Stimulated activated CD4-positive, alpha-beta T cell treated with anti-CD3 and anti-CD28 coated beads, Interleukin-2, amount 100 ng/mL, for 48 hours (primary cell): ENCODE measurements at places on chromosomes 2 and 18.

DNA sequence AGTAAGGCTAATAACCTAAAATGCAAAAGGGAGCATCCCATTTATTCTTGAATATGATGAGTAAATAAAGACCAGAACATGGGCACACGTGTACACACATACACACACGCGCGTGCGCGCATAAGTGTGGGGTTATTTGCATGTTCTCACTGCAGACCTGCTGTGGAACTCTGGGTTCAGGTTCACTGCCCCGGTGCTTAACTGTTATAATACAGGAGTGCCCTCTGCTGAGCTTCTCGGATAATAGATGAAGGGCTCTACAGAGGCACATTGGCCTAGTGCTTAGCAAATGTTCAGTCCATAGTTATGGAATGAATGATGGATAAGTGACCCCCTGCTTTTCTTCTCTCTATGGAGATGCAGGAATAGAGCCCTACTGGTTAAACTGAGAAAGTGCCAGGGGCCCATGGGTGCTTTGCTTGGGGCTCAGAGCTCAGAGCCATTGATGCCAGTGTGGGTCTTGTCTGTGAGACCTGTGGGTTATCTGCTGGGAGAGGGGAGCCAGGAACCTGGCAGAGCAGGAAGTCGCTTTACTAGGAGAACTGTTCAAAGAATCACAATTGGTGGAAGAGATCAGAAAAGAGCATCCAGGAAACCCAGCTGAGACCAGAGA is 3.6 kb upstream of the ARL4C start:
- DNase-seq, result peak; percentile 53

DNA sequence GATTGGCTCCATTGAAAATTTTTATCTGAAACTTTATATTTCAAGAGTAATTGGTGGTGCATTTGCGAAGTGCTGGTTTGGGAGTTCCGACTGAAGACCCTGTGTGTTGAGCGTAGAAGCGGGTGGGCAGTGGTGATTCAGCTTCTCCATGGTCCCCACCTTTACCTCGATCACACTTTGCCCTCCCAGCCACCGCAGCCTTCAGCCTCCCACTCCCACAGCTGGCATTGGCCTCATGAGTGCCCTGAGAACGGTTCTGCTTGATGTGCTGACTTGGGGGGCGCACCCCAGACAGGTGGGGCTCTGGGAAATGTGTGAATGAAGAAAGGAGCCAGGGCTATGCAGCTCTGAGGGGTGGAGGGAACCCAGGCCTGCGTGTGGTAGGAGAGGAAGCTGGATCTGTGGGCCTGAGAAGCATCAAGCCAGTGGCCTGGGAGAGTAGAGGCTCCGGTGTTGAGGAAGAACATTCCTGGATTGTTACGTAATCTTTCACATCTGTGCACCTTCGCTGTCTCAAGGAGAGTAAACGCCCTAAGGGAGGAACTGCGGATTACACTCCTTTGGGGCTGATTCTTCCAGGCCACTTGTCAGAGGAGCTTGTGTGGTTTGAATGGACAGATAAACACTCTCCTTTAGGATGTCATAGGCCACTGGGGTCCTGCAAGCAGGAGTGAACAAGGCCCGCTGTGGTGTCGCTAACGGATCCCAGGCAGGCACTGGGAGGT is 83.8 kb downstream of the NPAS2 start:
- no peak for DNase-seq

DNA sequence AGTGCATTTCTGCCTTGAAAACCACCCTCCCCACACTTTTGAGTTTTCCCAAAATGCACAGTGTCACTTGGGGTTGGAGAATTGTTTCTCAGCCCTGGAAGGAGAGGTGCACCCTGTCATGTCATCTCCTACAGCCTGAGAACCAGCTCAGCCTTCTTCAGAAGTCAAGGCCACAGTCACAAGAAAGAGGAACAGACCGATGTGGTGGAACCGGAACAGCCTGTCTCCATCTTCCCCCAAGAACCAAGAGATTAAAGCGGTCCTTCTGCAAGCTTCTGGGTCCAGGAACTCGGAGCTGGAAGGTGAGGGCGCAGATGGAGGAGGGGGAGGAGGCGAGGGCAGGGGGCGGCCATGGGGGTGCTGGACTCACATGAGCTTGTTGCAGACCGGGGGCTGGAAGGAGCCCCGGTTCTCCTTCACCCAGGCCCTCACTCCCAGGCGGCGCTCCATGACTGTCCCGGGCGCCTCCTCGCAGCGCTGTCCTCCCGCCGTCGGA is 248 bp downstream of the HAAO start:
- no peak for DNase-seq

DNA sequence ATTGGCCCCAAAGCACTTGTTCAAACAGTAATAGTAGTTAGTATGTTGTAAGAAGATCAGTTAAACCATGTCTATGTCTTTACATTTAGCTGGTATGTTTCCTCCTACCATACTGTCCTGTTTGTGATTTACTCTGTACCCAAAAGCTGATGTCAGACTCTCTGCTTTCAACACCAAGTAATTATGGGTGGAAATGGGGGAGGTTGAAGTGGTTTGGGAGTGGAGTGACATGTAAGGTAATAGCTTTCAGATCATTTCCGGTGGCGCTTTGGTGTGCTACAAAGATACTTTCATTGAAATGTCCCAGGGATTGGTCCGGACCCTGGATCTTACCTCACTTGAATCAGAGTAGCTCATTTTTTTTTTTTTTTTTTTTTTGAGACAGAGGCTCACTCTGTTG is 39.7 kb upstream of the TGIF1 start:
- no peak for DNase-seq

DNA sequence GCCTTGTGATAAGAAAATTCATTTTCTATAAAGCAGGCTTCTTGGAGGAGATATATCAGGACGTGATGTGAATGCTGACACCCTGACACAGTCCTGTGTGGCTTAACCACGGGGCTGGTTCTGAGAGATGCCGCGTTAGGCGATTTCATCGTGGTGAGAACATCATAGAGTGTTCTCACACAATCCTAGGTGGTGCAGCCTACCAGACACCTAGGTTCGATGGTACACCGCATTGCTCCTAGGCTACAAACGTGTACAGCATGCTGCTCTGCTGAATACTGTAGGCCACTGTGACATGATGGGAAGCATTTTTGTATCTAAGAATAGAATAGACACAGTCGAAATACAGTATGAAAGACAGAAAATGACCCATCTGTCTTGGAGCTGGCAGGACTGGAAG is 82.5 kb downstream of the TNFRSF11A start:
- DNase-seq, result no peak

- no peak for DNase-seq
These were observed 12.1 kb downstream of the ADAM17 start for GRCh38 chr2:9543557-9543956.

DNA sequence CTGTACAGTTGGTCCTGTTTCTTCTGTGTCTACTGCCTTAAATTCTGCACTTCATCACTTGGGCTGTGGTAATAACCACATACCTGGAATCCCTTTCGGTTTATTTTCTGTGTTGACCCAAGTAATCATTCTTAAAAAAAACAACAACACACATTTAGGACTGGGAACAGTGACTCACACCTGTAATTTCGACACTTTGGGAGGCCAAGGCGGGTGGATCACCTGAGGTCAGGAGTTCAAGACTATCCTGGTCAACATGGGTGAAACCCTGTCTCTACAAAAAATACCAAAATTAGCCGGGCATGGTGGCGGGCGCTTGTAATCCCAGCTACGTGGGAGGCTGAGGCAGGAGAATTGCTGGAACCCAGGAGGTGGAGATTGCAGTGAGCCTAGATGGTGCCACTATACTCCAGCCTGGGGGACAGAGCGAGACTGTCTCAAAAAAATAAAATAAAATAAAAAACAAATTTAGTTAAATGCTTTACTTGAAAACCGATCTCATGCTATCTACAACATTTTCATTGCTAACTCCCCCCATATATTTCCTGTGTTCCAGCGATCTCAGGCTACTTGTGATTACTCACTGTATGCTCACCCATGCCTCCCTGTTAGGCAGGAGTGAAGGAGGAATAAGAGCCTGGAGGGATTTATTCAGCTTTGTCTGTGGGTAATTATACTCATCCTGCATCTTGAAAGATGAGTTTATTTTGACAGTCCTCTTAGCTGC is 18.2 kb downstream of the ACSL3 start:
- DNase-seq, result no peak

DNA sequence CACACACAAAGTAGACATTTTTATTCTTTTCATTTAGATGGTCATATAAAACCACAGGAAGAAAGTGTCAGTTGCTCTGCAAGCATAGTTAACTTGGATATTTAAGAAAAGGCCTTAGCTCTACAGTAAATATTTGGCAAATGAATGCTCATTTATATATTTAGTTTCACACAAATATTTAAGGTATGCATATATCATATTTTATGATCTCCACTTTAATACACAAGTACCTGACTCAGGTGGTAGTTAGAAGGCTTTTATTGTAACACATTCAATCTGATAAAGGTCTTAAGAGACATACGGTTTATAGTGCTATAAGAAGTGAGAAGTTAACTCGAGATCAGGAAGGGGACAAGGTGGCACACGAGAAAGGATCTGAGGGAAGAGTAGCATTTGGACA is 363.1 kb downstream of the NBAS start:
- no peak for DNase-seq

GRCh38 chr2:95071856-95072255 is 46.3 kb downstream of the MAL start:
- no peak for DNase-seq

GRCh38 chr2:178909507-178909906 is 102.3 kb upstream of the TTN start:
- DNase-seq, result no peak

DNA sequence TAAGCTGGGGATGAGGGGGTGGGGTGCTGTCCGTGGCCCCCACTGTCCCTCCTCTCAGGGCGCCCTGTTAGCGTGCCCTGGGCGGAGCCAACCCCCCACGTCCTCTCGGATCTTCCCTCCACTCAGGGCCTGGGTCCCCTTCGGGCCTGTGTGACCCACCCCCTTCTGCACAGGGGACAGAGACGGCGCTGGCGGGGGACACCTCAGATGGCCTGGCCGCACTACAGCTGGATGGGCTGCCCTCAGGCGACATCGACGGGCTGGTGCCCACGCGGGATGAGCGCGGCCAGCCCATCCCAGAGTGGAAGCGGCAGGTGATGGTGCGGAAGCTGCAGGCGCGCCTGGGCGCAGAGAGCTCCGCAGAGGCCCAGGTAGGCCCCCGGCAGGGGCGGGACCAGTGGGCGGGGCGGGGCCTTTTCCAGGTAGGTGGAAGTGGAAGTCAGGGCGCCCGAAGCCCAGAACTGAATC is 9.9 kb upstream of the KLHL30 start:
- DNase-seq, result no peak

GRCh38 chr2:9966491-9967022 is 15.1 kb downstream of the GRHL1 start:
- no peak for DNase-seq

DNA sequence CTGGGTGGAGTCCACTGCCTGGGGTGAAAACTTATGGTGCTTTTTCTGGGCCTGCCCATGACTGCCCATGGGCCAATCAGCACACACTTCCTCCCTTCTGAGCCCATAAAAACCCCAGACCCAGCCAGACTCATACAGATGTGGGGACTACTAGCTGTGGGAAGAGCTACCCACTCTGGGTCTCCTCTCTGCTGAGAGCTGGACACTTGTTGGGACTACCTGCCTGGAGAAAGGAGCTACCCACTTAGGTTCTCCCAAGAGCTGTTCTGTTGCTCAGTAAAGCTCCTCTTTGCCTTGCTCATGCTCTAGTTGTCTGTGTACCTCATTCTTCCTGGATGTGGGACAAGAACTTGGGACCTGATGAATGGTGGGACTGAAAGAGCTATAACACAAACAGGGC is 119.6 kb upstream of the SLC38A11 start:
- no peak for DNase-seq

DNA sequence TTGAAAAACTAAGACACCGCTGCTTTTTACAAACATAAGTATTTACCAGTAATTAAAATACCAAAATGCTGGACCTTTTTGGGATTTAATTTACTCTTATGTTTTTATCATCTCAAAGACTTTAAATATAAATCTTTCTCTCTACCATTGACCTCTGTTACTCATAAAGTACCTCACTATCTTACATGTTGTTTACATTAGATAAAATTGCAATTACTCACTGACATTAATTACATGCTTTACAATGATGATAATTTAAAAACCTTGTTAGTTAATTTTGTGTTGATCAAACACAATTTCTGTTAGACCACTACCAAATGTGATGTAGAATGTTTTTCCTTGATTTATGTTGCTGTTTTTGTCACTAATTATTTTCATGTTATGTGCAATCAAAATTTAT is 139.5 kb downstream of the PTH2R start:
- DNase-seq, result no peak

- DNase-seq, result no peak
These were observed 27.5 kb upstream of the SUCLG1 start for GRCh38 chr2:84486441-84487115.

DNA sequence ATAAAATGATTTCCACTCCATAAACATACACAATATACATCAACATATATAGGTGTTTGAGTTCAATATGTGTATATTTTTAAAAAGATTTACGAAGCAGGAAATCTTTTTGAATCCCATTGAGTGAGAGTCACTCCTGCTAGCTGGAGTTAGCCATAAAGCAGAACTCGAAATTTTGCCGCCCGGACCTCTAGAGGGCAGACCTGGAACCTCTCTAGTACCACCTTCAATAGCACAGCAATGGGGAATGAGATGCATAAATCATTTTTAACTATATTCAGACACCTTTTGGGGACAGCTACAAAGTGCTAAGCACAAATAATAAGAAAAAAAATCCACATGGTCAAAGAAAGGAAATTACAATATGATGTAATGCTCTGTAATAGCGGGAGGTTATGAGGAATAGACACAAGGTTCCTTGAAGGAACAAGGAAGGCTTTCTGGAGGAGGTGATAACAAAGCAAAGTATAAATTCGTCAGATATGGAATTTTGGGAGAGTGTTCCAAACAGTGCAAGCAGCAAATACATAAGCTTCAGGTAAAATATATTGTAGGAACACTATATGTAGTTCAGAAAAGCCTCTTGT is 533.4 kb downstream of the ERBB4 start:
- no peak for DNase-seq
